ENCODE measurements at places on chromosomes 12 and 14. TPM values are rescaled to one million over a fixed set of nuclear protein-coding genes. Genes with fewer than 3 reads are reported as not detected.

The CMA1 gene
- total RNA-seq, result not detected

- H3K4me1 ChIP-seq, result no peaks in the 10 kb centered on the region
- H3K27ac ChIP-seq, result no peak overlapping the region
- H3K36me3 ChIP-seq, result no peaks in the 10 kb centered on the region
- no peak overlapping the region for H3K4me3 ChIP-seq
These were observed 101.0 kb downstream of the NUAK1 start for GRCh38 chr12:106037524-106038298.

The FBLN5 gene
- total RNA-seq, result 2.5 TPM

The SLC38A4 gene
- not detected for total RNA-seq

DNA sequence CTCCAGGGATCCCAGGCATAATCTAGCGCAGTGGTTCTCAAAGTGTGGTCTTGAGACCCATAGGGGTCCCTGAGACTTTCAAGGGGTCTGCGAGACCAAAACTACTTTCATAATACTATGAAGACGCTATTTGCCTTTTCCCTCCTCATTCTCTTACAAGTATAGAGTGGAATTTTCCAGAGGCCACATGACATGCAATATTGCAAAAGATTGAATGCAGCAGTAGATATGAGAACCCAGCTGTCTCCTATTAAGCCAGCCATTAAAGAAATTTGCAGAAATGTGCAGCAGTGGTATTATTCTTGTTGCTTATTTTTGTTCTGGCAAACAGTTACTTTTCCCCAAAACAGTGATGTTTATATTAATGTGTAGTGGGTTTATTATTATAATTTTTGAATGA is 62.8 kb downstream of the VWF start:
- H3K4me3 ChIP-seq, result no peak overlapping the region
- H3K4me1 ChIP-seq, result no peaks in the 10 kb centered on the region
- peaks cover 6% of the 10 kb centered on the region for H3K27me3 ChIP-seq
- H3K27ac ChIP-seq, result no peak overlapping the region
- DNase-seq, result no peak

GRCh38 chr14:24324024-24324423 is 10.8 kb downstream of the ADCY4 start:
- no peak overlapping the region for H3K4me3 ChIP-seq
- H3K27me3 ChIP-seq, result peaks cover 17% of the 10 kb centered on the region
- DNase-seq, result no peak

- peaks cover 5% of the 10 kb centered on the region for H3K4me1 ChIP-seq
- no peak overlapping the region for H3K4me3 ChIP-seq
- peaks cover 10% of the 10 kb centered on the region for H3K27me3 ChIP-seq
- no peaks in the 10 kb centered on the region for H3K36me3 ChIP-seq
- DNase-seq, result no peak
- H3K27ac ChIP-seq, result no peak overlapping the region
These were observed 67.4 kb upstream of the FBRSL1 start for GRCh38 chr12:132422381-132423043.
